ENCODE measurements at places on chromosomes 11 and 22.

GRCh38 chr11:111633756-111634362 is 31.6 kb downstream of the SIK2 start:
- DNase-seq, result no peak

- DNase-seq, result peak; percentile 36
These were observed 1.2 kb downstream of the BIRC3 start for GRCh38 chr11:102318469-102318868.

DNA sequence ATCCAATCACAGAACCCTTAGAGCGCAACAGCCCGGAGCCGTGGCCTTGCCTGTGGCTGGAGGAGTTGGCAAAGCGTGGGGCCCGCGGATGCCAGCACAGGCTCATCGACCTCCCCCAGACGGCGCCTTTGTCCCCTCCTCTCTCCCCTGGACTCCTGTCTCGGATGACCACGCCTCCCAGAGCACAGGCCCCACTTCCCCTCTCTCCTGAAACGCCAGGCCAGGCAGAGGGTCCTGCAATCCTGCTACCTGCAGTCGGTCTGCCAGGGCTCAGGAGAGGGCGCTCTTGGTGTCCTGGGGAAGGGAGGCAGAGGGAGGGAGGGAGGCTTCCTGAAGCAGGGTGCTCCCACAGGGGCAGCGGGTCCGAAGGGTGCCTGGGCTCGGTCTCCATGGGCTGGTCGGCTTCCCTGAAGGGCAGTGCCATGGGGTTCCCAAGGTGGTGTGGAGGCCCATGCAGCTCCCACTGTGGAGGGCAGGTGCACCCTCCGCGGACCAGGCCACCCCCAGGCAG is 16.6 kb upstream of the TTLL12 start:
- DNase-seq, result no peak

GRCh38 chr11:74138021-74138420 is 32.8 kb downstream of the C2CD3 start:
- no peak for DNase-seq

GRCh38 chr11:30447058-30447640 is 124.2 kb downstream of the ARL14EP start:
- DNase-seq, result no peak

DNA sequence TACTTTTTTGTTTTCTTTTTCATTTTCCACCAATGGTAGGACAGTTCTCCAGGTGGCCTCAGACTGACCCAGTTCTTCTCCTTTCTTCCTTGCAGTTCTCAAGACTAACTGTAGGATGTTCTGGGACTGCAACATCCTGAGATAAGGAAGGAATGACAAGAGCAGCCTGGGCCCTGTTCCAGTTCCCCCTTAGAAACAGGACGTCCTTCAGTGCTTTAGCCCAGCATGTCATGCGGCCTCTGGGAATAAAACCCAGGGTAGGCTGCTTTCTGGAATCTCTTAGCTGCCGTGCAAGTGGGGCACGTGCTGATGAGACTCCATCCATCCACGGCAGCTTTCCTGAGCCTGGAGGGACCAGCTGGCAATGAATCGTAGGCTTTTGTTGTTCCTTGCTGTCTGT is 24.0 kb upstream of the CADM1 start:
- DNase-seq, result no peak

- no peak for DNase-seq
These were observed 467.8 kb downstream of the TBC1D22A start for GRCh38 chr22:47230251-47230650.
